ENCODE measurements at places on chromosomes 3 and 15.

GRCh38 chr3:64939747-64940450 lies 252.1 kb upstream of the ADAMTS9 start:
- DNase-seq = no peak

- no peak for DNase-seq
These were observed 146.4 kb upstream of the LIPC start for GRCh38 chr15:58285212-58285920.

GRCh38 chr3:23649448-23649847 lies 156.3 kb upstream of the UBE2E1 start:
- DNase-seq = no peak

GRCh38 chr15:69887009-69887408 lies 210.7 kb downstream of the TLE3 start:
- no peak for DNase-seq

GRCh38 chr15:41917767-41918430 lies 24.0 kb upstream of the SPTBN5 start:
- peak; percentile 44 for DNase-seq

- peak; percentile 56 for DNase-seq
These were observed 19.1 kb upstream of the ADGRG7 start for GRCh38 chr3:100590114-100590839.

DNA sequence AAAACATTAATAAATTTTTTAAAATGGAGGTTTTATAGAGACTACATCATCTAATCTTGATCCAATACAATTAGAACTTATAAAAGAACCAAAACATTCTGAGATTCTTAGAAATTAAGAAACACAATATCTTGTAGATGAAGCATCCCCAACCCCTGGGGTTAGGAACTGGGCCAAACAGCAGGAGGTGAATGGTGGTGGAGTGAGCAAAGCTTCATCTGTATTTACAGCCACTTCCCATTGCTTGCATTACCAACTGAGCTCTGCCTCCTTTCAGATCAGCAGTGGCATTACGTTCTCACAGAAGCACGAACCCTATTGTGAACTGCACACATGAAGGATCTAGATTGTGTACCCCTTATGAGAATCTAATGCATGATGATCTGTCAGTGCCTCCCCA lies 36.3 kb downstream of the KNL1 start:
- DNase-seq = no peak
